ENCODE measurements at places on chromosomes 12 and 14.

GRCh38 chr12:129552996-129553750 is 350.7 kb downstream of the TMEM132D start:
- DNase-seq = no peak

- no peak for DNase-seq
These were observed 501 bp upstream of the HSP90B1 start for GRCh38 chr12:103929784-103930033.

- DNase-seq = no peak
These were observed 47.6 kb upstream of the PNMA1 start for GRCh38 chr14:73761618-73762355.

GRCh38 chr12:118312578-118312977 is 60.1 kb downstream of the TAOK3 start:
- no peak for DNase-seq

DNA sequence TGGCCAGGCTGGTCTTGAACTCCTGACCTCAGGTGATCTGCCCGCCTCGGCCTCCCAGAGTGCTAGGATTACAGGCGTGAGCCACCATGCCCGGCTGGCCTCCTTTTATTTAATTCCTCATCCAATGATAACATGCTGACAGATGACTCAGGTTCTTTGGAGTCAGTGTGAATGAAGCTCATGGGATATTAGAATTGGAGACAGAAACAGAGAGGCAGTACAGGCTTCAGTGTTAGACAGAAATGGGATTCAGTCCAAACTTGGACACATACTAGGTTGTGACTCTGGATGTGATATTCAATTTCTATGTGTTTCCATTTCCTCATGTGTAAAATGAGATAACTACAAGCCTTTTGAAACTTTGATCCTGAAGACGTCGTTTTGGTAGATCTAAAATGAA is 47.3 kb downstream of the PDE3A start:
- no peak for DNase-seq

Data from HS-5 (cell line).